ENCODE measurements at places on chromosomes 4 and X.
A peak's percentile ranks its signal among the peaks of the same experiment; 100 is the strongest.

GRCh38 chrX:138057883-138058282 lies 492.0 kb downstream of the ZIC3 start:
- DNase-seq: no peak

DNA sequence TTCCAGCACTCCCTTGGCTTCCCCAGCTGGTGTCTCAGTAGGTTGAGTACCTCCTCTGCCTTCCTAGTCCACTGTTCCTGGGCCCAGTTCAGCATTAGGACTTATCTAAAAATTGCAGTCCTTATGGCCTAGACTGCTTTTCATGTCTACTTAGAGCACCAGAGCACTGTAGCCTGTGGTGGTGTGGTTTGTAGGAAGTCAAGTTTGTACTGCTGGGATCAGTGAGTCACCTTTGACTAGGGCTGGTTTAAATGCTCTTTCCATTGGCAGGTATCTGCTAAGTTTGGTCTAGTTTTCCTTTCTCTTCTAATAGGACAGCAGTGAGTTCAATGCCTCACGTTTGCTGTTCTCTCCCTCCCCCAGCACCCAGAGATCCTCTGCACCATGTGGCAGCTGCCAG lies 233.6 kb upstream of the WDFY3 start:
- no peak for DNase-seq

- no peak for DNase-seq
These were observed 1080.3 kb downstream of the CCSER1 start for GRCh38 chr4:91207535-91207934.

GRCh38 chr4:170990989-170991589 lies 822.1 kb upstream of the GALNTL6 start:
- no peak for DNase-seq

- DNase-seq: no peak
These were observed 2.3 kb downstream of the PLAC8 start for GRCh38 chr4:83112231-83112630.

DNA sequence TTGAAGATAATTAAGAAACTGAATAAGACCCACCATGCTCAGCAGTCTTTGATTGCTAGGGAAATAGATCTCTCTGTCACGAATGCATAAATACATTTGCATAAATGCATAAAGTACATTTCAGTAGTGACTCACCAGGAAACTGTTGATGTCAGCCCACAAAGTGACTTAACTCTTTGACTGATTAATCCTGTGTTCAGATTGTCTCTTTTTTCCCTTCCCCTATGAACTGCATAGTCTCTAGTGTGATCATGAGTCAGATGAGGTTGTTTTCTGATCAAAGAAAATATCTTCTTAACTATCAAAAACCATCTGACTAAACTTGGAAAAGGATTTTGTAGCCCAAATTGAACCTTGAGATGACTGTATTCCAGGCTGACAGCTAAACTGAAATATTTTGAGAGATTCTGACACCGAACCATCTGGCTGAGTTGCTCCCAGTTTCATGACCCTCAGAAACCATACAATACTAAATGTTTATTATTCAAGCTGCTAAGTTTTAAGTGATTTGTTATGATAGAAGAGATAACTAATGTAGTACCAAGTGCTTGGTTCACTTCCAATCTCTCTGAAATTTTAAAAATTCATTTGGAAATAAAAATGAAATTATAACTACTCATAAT lies 1381.5 kb upstream of the AGA start:
- no peak for DNase-seq

DNA sequence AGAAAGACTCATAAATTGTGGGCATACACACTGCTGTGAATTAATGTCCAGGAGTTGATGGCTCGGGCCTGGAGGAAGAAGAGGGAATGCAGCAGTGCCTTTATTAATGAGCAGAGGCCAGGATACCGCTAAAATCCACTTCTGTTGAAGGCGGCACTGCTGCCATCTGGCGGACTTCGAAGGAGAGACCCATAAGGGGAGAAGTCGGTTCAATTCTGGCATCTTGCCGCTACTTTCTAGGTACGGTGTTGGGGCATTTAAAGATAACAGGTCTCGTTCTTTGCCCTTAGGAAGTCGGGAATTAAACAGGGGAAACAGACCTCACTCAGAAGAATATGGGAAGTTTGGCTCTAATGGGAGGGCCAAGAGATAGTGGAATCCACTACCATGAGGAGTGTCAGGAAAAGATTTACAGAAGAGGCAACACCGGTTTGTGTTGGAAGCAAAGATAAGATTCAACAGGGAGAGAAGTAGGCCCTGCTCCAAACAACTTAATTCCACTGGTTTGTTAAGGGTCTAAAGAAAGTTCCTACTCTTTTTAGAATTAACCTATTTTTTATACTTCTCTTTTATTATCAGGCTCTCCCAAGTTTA lies 133.6 kb upstream of the GIMD1 start:
- DNase-seq: peak; percentile 9

DNA sequence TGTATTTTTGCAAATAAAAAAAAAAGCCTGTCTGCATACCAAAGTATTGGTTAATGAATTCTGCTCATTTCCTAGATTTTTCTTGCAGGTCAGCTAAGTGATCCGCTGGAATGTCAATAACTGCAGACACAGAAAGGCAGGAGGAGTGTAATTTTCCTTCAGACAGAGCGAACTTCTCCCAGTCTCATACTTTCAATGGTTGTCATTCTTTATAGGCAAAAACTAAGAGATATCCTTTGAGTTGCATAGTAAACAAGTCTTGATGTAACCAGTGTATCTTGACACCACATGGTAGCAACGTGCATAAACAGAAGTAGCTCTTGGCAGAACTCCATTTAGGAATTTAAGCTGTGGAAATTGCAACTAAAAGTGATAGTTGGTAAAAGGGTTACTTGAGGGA lies 8.2 kb downstream of the CAPN6 start:
- no peak for DNase-seq

DNA sequence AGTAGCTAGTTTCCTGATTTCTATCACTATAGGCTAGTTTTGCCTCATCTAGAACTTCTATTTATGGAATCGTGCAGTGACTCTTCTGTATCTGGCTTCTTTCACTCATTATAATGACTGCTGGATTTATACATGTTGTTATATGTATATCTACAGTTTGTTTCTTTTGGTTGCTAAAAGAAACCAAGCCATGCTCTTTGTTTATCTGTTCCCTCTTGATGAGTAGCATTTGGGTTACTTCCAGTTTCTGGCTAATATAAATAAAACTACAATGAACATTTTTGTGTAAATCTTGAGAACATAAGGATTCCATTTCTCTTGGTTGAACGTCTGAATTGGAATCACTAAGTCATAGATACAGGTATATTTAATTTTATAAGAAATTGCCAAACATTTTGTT lies 73.9 kb downstream of the ARHGAP24 start:
- no peak for DNase-seq

- DNase-seq: no peak
These were observed 655.6 kb upstream of the PCDH10 start for GRCh38 chr4:132493476-132493875.

DNA sequence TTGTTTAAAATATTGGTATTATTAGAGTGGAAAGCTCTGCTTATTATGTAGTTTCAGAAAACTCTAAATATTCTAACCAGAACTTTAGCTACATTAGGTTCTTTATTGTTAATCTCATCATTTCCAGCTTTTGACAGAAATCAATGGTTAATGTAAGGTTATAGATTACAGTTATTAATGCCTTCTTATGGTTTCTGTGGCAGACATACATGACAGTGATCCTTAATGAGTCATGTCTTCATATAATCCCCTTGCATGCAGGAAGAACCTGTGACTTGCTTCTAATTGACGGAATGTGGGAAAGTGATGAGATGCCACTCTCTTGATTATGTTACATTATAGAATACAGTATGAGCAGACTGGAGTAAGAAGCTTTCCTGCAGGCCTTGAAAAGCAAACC lies 23.5 kb downstream of the KLHL8 start:
- no peak for DNase-seq

DNA sequence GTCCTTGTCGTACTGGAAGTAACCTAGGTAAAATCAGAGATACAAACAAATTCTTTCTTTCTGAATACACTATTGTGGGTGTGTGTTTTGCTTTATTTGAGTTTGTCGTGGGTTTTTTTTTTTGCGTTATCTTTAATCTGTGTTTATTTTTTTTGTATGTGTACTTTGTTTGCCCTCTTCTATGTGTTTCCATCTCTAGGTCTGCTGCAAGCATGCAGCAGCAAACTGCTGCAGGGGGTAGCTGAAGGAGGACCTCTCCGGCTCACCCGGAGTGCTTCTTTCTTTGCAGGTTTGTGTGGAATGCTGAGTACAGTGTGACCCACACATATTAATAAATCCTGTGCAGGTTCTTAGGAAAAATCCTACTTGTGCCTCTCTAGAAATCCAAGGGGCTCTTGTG lies 64.8 kb downstream of the FNIP2 start:
- no peak for DNase-seq

GRCh38 chr4:138595731-138596460 lies 353.7 kb upstream of the SLC7A11 start:
- no peak for DNase-seq

GRCh38 chr4:53355930-53356521 lies 9.8 kb downstream of the SCFD2 start:
- DNase-seq: no peak

DNA sequence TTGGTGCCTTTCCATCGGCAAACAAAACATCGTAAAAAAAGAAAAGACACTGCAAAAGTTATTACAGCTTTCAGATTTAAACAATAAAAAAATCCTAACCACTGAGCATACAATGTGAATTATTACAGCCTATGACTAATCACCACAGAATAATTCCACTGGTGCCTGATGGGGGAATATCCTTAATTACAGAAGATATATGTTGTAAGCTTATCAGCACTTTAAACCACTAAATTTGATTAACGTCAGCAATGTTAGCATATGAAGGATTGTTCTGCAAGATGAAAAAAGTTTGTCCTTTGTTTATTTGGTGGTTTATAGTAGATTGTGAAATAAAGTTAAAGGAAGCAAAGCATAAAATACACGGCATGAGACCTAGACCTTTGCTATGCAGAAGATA lies 210.2 kb upstream of the ADAMTS3 start:
- DNase-seq: no peak

DNA sequence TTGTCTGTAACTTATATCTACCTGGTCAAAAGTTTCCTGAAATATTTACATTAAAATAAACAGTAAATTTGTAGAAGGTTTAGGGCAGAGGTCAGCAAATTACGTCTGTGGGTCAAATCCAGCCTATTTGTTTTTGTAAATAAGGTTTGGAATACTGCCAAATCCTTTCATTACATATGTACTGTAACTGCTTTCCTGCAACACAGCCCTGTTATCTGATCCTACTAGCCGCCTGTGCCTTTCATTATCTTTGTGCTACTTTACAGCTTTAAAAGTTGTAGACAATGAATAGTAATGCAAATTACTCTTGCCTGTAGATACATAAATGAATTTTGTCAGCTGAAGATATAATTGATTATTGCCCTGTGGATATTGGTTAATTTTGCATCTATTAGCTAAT lies 369.6 kb upstream of the SLC7A11 start:
- no peak for DNase-seq

DNA sequence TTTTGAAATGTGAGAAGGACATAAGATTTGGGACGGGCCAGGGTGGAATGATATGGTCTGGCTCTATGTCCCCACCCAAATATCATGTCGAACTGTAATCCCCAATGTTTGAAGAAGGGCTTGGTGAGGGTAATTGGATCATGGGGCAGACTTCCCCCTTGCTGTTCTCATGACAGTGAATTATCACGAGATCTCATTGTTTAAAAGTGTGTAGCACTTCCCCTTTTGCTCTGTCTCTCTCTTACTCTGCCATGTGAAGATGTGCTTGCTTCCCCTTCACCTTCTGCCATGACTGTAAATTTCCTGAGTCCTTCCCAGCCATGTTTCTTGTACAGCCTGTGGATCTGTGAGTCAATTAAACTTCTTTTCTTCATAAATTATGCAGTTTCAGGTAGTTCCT lies 17.5 kb downstream of the MTMR8 start:
- DNase-seq: no peak

DNA sequence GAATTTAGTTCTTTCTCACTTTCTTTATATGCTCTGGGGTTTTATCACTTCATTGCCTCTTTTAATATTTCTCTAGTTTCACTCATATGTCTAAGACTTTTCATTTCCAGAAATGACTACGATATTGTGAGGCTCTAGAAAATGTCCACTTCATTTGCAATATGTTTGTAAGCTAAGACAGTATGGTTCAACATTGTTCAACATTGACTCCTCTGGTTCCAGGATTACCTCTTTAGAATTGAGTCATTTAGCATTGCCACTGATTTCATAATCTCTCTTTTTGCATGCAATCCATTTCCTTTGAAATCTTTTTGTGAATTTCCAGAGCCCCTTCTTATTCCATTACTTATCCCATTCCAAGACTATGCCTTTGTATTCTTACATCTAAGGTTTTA lies 32.3 kb downstream of the BBS12 start:
- no peak for DNase-seq

DNA sequence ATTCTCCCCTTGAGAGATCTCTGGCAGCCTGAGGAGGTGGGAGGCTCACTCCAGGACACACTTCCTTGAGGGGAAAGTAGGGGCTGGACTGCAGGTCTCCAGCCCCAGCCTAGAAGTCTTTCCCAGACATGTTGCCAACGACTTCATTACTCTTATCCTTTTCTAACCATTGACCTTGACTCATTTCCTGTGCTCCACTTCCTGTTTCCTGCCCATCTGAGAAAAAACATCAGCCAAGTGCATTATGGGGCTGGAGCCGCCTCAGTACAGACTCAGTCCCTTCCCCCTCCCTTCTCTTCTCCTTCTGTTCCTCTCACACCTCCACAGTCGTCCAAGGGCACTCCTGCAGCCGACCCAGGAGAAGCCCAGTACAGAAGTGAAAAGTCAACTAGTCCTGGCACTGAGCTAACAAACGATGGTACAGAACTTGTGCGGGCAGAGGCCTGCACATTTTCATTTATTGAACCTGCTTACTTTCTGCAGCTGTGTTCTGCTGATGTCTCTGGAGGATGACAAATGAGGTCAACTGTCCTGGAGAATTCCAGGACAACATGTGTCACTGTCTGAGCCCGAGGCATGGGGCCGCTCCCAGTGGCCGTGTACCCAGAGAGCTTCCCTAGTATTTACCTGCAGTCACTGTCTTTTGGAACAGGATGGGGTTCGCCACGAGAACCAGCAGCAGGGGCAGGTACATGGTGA lies 20.1 kb downstream of the GPR143 start:
- no peak for DNase-seq

GRCh38 chr4:39655211-39655610 lies 16.5 kb upstream of the SMIM14 start:
- DNase-seq: no peak

GRCh38 chr4:127370604-127371003 lies 262.2 kb upstream of the INTU start:
- DNase-seq: no peak

- no peak for DNase-seq
These were observed 55.5 kb upstream of the ADGRG2 start for GRCh38 chrX:19177721-19178120.

DNA sequence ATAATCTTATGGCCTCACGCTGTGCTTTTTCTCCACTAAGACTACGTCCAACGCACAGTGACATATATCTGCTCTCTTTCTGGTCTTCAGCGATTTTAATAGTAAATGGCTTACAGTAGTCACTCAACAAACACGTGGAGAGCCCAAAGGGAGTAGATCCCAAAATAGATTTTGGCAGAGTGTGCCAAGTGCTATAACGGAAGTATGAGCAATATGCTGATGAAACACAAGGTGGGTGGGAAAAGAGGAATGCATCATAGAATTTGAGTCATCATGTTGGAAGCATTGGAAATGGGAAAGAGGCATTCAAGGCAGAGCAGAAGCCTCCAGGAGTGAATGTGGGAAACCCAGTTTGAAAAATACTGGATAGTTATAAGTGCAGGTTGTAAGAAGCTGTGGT lies 129.1 kb upstream of the LDB2 start:
- no peak for DNase-seq

- no peak for DNase-seq
These were observed 90.9 kb upstream of the BANK1 start for GRCh38 chr4:101699441-101700124.

GRCh38 chr4:20288846-20289512 lies 37.3 kb downstream of the SLIT2 start:
- DNase-seq: no peak
